SK-N-MC (cell line): ENCODE measurements at places on chromosomes 2 and 18.

DNA sequence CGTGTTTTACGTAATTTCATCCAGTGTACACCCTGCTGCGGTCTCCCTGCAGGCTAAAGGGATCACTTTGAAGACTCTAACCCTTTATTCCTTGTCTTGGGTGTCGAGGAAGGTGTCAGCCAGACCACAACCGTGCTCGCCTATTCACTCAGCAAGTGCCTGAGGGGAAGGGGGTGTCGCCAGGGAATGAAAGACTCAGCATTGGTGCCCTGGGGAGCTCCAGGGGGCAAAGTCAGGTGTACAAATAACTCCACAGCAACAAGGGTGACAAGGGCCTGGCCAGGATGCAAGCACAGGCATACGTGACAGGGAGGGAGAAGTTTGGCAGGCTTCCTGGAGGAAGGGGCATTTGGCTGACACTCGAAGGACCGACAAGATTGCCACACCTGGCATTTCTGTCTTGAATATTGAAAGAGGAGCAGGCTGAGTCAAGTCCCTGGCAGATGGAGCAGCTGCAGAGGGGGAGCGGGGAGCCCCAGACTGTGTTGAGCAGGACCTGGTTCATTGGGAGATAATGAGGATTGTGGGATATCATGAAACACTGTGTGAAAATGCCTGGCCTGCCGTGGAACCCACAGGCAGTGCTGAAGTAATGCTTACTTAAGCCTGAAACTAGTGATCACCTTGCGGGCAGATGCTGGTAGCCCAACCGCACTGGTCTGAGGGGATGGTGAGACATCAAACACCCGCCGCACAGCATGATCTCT, 93.9 kb downstream of the RHOB start:
- DNase-seq, result no peak

DNA sequence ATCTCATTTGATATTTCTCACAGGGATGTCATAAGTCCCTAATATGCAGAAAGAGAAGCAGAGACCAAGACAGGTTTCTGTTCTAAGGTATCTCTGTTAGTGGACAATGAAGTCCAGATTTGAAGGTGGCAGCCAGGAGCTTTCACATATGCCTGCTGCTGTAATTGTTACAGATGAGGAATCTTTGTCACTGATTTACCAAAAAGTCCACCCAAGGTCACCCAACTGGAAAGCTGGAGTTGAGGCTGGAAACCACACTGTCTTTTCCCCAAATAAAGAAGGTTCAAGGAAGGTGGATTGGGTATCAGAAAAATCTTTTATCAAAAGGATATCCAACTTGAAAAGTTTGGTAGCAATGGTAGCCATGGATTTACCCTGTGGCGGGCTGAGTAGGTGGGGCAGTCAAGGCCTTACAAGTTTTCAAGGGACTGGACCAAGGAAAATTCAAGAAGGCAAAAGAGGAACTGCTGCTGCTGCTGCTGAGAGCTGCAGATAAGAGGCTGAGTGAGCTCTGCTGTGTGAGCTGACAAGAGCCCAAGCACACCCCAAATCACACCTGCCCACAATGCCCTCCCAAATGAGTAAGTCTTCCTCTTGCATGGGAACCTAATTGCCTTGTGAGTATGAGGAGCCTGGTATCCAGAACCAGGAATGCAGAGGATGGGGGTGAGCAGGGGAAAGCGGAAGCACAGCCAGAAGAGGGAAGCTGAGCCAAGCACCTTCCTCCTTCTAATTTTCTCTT, 241.2 kb downstream of the ANAPC1 start:
- DNase-seq, result no peak

GRCh38 chr18:24014986-24015638, 558 bp downstream of the TTC39C start:
- DNase-seq, result no peak

- no peak for DNase-seq
Measured at GRCh38 chr18:32355896-32356295, 114.8 kb downstream of the GAREM1 start.
